ENCODE measurements at places on chromosomes 7 and 10.

- DNase-seq = no peak
These were observed 13.6 kb upstream of the SLF2 start for GRCh38 chr10:100899171-100899570.

- DNase-seq = no peak
These were observed 123.8 kb downstream of the TEX36 start for GRCh38 chr10:125559210-125559609.

GRCh38 chr10:11548065-11548767 lies 63.2 kb downstream of the USP6NL start:
- no peak for DNase-seq

- DNase-seq = no peak
These were observed 5.5 kb upstream of the TFPI2 start for GRCh38 chr7:93895859-93896600.

- no peak for DNase-seq
These were observed 34.5 kb upstream of the FRMD4A start for GRCh38 chr10:14365266-14365665.

DNA sequence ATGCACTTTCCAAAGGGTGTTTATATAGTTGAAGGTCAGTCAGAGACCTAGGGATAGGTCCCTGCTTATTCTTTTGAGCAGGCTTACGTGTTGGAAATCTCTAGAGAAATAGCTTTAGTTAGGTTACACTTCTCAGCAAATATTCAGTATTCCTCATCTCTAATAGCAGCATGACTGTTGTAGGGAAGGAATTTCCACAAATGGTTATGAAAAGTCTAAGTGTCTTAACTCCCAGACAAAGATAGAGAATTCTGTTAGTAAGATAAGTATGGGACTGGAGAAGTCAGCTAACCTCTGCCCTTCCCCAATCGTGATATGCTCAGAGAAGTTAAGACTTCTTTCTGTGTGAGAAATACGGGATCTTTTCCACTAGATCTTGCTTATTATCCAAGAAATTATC lies 16.5 kb downstream of the SGPL1 start:
- DNase-seq = no peak

GRCh38 chr7:64638822-64639221 lies 27.1 kb upstream of the ZNF107 start:
- no peak for DNase-seq

DNA sequence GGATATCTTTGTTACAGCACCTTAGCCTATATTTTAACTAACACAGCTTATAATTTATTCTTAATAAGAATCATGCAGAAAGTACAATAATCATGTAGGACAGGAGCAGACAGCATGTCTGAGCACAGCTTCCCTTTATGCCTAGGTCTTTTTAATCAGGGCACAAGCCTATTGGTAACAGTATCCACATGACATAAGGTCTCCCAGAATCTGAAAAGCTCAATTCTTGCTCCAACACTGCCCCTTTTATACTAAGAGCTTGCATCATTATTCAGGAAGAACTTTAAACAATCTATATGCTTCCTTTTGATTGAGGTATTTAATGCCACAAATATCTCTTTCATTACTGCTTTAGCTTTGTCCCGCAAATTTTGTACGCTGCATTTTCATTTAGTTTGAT lies 31.6 kb downstream of the IL6 start:
- DNase-seq = no peak

GRCh38 chr7:148262721-148263229 lies 327.8 kb upstream of the C7orf33 start:
- DNase-seq = peak; percentile 48

DNA sequence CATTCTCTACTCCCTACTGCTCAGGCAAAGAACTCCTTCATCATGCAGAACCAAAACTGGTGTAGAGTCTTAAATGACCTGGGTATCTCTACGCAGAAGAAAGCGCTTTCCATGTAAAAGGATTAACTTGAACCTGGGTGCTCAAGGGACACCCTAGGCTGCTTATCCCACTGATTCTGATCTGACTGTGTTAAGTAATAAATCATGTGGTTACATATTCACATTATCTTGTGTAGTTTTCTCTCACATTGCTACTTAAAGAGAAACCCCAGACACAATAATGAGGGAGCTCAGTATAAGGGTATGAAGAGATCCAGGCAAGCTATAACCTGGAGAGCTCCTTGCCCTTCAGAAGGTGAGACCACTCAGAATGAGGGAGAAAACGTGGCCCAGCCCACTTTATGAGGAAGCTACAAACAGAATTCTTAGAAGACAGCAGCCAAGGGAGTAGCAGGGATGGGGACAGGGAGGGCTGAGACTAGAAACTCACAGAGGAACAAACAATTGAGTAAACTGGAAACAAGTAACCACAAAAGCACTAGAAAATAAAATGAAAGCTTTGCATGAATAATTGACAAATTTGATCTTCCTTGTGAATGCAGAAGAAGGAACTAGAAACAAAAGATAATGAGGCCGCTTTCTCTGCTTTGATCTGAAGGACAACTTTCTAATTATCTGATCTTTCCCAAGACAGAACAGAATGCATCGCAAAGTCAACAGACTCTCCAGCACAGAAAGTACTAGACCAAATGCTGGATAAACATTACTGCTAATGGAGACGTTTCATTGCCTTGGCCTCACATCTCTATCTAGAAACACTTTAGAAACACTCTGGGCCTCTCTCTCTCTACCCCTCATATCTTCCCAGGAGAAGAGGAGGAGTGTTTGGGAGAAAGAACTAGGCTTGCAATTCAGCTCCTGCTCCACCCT lies 76.1 kb downstream of the LRRC17 start:
- DNase-seq = no peak

DNA sequence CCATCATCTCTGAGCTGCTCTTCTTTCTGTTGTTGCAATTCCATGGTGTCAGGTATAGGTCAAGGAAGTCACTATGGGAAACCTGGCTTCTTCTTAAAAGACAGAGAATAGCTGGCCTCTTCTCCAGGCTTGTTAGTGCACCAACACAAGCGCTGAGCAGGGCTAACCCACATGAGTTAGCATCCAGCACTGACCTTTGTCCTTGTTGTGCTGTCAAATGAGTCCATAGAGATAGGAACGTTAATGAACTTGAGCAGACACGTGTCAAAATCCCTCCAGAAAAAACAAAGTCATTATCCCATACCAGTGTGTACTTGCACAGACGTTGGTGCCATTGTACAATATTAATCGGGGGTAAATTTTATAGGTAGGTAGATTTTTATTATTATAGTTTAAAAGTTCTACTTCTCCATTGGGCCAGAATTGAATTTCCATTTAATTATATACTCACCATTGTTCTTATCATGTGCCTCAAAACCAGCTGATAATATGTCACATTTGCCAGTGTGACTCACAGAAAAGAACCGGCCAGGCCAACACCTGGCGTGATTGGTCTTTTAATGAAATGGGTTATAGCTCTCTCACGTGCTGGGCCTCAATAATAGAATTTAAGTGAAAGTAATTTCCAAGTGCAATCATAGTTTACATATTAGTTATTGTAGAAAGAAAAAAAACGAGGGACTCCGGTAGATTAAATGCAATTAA lies 468.8 kb upstream of the MGMT start:
- no peak for DNase-seq

GRCh38 chr10:11823122-11823988 lies at the start of gene PROSER2:
Gene PROSER2, plus strand, starts transcription at chr10:11823356. Its CDS starts 28,722 bp downstream, at chr10:11852078.
- DNase-seq = no peak

GRCh38 chr7:43879477-43879876 lies 10.2 kb upstream of the MRPS24 start:
- no peak for DNase-seq

Data from globus pallidus (tissue), 1 donor.